Adrenal gland (tissue), 19 donors: ENCODE measurements at places on chromosomes 1 and 21.

- peak; percentile 88 for DNase-seq
Measured at GRCh38 chr1:231053493-231054162, 13.6 kb upstream of the FAM89A start.

GRCh38 chr21:14687268-14687625 lies 141.1 kb upstream of the SAMSN1 start:
- DNase-seq: no peak

DNA sequence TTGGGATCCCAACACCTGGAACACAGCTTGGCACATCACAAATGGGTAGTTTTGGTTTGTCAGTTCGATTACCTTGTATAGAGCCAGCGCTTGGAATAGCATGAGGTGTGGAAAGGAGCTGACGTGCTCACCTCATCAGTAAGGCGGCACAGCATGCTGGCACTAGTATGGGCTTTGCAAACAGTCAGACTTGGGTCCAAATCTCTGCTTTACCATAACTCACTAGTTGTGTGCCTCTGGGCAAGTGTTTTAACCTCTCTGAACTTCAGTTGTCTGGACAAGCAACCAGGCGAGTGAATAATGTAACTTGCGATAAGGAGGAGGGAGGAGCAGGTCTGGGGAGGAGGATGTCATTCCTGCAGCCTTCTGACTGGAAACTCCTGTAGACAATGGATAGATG lies 26.3 kb upstream of the NEK2 start:
- no peak for DNase-seq

- no peak for DNase-seq
Measured at GRCh38 chr1:157278383-157279137, 140.4 kb upstream of the ETV3 start.

- no peak for DNase-seq
Measured at GRCh38 chr1:32540605-32541004, 1.4 kb downstream of the ZBTB8A start.

GRCh38 chr1:16009678-16010077 lies 5.6 kb downstream of the SRARP start:
- DNase-seq: no peak

GRCh38 chr1:82994616-82995263 lies 1004.2 kb downstream of the TTLL7 start:
- DNase-seq: no peak

DNA sequence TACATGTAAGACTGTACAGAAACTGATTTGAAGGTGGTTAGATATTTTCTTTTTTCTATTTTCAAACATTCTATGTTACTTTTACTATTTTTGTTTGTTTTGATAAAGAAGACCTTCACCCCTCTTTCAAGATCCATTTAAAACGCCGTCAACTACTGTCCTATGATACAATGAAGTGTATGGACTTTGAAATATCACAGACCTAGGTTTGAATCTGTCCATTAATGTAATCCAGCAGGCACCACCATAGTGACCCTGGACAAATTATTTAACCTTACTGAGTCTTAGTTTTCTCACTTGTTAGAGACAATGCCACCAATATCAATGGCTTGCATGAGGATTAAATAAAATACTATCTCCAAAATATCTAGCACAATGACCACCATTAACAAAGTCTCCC lies 2.0 kb downstream of the FRRS1 start:
- no peak for DNase-seq

GRCh38 chr1:164480285-164480907 lies 78.6 kb upstream of the PBX1 start:
- no peak for DNase-seq

DNA sequence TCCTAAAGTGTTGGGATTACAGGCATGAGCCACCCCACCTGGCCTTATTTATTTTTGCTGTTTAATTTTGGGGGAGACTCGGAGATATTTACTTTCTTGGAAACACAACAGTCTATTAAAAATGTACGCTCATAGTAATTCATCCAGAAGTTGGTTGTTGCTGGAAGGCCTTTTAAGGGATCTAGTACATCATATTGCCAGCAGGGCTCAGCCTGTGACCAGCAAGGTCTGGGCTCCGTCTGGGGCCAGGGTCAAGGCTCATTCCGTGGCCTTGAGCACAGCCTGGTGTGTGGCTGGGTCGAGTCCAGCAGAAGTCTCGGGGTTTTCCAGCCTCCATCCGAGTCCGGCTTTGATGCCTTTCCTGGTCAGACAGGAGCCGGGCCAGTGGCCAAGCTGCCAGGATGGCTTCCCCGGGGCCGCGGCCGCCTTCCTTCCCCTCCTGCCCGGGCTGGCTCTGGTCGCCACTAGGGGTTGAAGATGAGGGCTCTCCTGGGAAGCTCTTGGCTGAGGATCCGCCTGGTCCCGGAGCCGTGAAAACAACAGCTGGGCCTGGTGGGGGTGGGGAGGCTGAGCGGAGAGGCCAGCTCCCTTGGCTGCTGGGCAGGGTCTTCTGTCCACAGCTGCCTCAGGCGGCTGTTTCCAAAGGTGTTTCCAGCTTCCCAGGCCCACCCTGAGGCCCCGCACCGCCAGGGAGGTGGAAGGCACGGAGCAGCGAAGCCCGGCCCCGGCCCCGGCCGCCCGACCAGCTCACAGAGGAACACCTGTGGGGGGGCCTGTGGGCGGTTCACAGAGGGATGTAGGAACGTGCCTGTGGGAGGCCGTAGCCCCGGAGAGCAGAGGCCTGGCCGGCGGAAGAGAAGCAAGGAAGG lies 5.1 kb upstream of the VWA1 start:
- DNase-seq: peak; percentile 92

DNA sequence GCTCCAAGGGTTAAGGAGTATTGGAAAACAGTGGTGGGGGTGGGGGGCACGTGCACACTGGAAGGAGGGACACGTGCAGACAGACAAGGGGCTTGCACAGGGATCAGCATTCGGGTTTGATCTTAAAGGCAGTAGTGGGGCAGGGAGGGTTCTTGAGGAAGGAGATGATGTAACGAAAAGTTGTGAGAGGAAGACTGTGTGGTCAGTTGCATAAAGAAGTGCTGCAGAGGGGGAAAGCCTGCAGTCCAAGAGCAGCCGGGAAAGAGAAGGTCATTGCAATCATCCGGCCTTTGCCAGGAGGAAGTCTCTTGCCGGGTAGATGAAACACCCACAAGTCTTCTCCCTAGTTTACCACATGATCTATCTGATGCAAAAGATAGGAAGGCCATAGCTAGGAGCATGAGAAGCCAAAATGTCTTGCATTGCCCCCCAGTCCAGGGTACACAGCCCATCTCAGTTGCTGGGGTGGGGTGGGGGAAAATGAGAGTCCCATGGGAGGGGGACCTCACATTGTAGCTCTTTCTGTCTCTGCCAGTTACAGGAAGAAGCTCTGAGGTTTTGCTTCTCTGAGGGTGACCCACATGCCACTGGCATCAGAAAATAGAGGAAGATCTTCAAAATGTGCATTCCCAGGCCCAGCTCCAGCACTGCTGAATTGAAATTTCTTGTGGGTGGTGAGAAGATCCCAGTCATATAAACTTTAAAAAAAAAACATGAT lies 202.5 kb upstream of the RAB4A start:
- DNase-seq: peak; percentile 61

DNA sequence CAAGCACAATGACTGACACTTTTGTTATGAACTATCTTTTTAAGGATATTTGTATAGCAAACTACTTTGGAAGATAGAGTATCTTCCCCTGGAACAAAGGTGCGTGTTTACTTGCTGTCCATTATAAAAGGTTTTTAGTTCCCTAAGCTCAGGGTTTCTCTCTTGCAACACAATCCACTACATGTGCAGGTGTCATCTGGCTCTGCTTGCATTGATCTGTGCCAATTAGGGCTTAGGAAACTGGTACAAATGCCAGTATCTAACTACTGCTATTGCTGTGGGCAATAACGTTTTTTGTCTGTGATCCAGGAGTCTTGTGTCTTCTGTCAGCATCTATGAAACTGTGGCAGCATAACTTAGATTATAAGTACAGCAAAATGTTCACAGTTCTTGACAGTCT lies 68.3 kb upstream of the ABCD3 start:
- no peak for DNase-seq
